ENCODE measurements at places on chromosomes 11 and 22. TPM values are rescaled to one million over a fixed set of nuclear protein-coding genes. Genes with fewer than 3 reads are reported as not detected.

DNA sequence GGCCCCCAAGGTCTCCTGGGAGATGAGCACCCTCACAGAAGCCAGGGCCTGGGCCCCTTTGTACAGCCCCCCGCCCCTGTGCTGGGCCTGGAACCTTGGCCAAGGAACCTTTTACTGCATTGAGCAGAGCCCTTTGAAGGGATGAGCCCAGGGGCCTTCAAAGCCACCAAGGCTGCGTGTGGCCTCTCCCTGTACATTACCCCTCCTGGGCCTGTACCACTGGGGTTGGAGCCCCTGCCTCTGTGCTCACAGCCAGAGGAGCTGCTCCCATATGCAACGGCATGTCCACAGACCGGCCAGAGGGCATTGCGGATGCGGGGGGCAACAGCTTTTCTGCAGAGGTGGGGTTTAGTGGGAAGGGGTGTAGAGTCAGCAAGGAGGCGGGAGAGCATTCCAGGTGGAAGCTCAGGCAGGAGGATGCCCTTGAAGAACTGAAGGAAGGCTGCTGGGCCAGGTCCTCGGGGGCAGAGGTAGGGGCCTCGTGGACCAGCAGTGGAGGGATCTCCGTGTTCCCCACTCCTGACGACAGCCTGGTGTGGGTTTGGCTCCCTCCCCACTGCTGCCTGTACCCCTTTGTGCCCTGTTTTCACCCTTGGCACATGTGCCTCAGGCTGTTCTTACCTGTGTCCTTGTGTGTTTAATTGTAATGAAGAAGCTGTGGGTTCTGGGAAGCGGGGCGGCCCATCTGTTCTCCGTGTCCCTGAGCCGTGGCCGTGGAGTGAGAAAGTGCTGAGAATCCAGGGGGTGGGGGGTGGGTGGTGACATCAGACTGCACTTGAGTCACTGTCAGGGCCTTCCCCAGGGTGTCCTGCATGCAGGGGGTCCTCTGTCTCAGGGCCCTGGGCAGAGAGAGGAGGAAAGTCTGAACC lies 46.9 kb downstream of the ARHGAP8 start:
- no peaks in the 10 kb centered on the region for H3K4me1 ChIP-seq
- no peak for ATAC-seq
- no peaks in the 10 kb centered on the region for H3K36me3 ChIP-seq

GRCh38 chr11:61116426-61117167 lies 14.3 kb downstream of the CD5 start:
- H3K27me3 ChIP-seq, result no peaks in the 10 kb centered on the region
- peaks cover 17% of the 10 kb centered on the region for H3K4me1 ChIP-seq
- ATAC-seq, result no peak

DNA sequence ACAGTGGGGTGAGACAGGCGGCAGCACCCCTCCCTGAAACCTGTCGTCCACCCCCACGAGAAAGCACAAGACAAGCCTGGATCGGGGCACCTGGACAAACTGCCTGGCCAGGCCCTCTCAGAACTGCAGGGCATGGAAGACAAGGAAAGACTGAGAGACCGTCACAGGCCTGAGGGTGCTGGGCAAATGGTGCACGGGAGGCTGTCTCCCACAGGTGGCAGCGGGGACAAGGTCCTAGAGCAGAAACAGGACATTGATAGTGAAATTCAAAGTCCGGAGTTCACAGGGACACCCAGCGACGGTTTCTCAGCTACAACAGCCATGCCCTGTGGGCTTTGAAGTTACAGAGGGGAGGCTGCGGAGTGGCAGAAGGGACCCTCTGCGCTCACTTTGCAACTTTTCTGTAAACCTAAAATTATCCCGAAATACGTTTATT lies 20.6 kb downstream of the DRD4 start:
- H3K4me3 ChIP-seq, result no peak overlapping the region
- no peaks in the 10 kb centered on the region for H3K4me1 ChIP-seq
- ATAC-seq, result no peak
- no peak overlapping the region for H3K27ac ChIP-seq
- no peaks in the 10 kb centered on the region for H3K27me3 ChIP-seq

ANKK1 gene
- 0.27 TPM for total RNA-seq
